ENCODE measurements at places on chromosomes 6 and 20. TPM values are rescaled to one million over a fixed set of nuclear protein-coding genes. Genes with fewer than 3 reads are reported as not detected.

The RSPH9 gene
- total RNA-seq, result 3.4 TPM

The GABRR1 gene
- total RNA-seq, result 0.09 TPM

The NSFL1C gene
- total RNA-seq, result 30.4 TPM

GRCh38 chr6:121499666-121500065 is 64.2 kb downstream of the GJA1 start:
- DNase-seq, result no peak

GRCh38 chr6:12955956-12956355 is 239.4 kb downstream of the PHACTR1 start:
- DNase-seq, result no peak

- DNase-seq, result no peak
Measured at GRCh38 chr20:35792740-35793139, 20.9 kb downstream of the PHF20 start.

GRCh38 chr6:125985522-125985921 is 818 bp upstream of the TRMT11 start:
- no peak for DNase-seq

GRCh38 chr6:119966484-119966883 is 616.9 kb upstream of the MAN1A1 start:
- no peak for DNase-seq

DNA sequence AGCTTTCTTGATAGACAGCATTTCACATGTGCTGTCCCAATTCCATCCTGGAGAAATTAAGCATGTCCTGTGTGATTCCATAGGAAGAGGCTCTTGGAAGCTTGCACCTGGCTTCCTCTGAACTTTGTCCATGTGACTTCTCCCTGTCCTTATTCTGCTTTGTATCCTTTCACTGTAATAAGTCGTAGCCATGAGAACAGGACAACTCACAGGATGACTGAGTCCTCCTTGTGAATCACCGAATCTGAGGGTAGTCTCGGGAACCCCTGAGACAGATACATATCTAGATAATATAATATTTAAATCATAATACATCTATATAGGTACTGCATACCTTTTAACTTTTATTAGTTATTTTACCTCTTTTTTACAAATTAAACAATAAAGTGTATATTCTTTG is 156.7 kb upstream of the THEMIS start:
- DNase-seq, result no peak

DNA sequence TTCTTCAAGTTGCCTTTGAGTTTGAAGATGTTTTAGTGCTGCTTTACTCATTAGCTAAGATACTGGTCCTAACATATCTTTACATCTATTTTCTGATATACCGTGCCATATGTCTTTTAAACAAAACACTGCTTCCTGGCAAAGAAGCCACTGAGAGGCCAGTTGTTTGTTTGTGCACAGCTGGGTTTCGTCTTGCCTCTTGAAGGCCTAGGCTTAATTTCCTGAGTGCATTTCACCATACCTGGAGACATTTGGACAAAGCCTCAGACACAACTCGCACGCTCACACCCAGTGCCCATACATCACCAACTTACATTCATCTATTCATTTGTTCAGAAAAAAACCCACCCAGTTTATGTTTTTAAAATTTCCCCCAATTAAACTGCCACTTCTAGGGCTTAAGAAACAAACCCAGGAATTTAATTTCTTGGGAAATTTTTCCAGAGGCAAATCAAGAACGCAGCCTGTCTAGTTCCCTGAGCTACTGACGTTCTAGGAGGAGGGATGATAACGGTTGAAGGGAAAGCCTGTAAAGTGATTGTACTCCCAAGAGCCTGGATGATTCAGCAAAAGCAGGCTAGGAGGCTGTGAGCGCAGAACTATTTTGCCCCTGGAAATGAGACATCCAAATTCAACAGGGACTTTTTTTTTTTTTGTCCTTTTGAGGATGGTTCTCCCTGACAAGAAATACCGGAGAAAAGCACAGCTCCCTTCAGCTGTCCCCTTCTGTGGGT is 77.7 kb downstream of the OLIG3 start:
- no peak for DNase-seq

GRCh38 chr20:14707026-14707680 is 369.7 kb upstream of the FLRT3 start:
- DNase-seq, result peak; percentile 59

All from cerebellum (tissue), 4 donors.